CD14-positive monocyte (primary cell): ENCODE measurements at places on chromosomes 6 and 20.

DNA sequence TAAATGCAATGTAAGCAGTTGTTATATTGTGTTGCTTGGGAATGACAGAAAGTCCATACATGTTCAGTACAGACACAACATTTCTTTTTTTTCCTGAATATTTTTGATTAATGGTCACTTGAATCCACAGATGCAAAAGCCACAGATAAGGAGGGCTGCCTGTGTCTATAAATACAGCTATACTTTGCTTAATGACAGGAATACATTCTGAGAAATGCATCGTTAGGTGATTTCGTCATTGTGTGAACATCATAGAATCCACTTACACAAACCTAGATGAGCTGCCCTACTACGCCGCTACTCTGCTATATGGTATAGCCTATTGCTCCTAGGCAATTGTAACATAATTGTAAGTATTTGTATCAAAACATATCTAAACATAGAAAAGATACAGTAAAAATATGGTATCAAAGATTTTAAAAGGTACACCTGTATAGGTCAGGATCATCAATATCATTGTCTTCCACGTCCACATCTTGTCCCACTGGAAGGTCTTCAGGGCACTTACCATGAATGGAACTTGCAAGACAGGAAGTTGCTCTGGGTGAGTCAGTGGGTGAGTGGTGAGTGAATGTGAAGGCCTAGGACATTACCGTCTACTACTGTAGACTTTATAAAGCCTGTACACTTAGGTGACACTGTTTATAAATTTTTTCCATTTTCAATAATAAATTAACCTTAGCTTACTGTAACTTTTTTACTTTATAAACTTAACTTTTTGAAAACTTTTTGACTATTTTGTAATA lies 27.9 kb upstream of the POPDC3 start:
- DNase-seq: no peak

GRCh38 chr6:75748003-75748742 lies 866 bp upstream of the MYO6 start:
- DNase-seq: peak; percentile 44

GRCh38 chr6:114556846-114557488 lies 214.1 kb upstream of the HS3ST5 start:
- no peak for DNase-seq

- DNase-seq: no peak
Measured at GRCh38 chr6:134446218-134446848, 128.4 kb upstream of the SGK1 start.

GRCh38 chr20:62740286-62741141 lies 31.9 kb downstream of the NTSR1 start:
- peak; percentile 92 for DNase-seq

- no peak for DNase-seq
Measured at GRCh38 chr6:152637296-152638047, at the start of gene SYNE1. TSS of gene SYNE1 (minus strand) at chr6:152637362. CDS start at chr6:152628331, 9,031 bp downstream.

DNA sequence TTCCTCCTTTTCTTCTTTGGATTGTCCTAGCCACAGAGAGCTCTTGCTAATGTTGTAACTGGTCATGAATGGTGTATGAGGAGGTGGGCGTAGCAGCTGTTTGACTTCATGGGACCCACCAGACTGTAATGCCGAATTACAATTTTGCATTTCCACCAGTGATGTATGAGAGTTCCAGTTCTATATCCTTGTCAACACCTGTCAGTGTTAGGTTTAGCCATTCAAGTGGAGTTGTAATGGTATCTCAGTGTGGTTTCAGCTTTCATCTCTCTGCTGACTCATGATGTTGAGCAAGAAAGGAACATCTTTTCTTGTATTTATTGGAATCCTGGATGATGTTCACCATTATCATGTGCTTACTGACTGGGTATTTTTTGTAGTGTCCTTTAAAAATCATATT lies 5.1 kb downstream of the IGF2R start:
- peak; percentile 74 for DNase-seq

DNA sequence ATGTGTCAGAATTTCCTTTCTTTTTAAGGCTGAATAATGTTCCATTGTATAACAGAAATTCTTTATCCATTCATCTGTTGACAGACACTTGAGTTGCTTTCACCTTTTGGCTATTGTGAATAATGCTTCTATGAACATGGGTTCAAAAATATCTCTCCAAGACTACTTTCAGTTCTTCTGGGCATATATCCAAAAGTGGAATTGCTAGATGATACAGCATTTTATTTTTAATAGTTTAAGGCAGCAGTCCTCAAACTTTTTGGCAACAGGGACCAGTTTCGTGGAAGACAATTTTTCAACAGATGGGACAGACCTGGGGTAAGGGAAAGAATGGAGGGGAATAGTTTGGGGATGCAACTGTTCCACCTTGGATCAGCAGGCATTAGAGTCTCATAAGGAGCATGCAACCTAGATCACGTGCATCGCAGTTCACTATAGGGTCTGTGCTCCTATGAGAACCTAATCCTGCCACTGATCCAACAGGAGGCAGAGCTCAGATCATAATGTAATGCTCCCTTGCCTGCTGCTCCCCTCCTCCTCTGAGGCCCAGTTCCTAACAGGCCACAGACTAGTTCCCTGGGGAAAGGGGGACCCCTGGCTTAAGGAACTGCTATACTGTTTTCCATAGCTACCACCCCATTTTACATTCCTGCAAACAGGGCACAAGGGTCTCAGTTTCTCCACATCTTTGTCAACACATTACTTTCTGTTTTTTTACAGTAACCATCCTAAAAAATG lies 239.9 kb upstream of the RNF217 start:
- no peak for DNase-seq

DNA sequence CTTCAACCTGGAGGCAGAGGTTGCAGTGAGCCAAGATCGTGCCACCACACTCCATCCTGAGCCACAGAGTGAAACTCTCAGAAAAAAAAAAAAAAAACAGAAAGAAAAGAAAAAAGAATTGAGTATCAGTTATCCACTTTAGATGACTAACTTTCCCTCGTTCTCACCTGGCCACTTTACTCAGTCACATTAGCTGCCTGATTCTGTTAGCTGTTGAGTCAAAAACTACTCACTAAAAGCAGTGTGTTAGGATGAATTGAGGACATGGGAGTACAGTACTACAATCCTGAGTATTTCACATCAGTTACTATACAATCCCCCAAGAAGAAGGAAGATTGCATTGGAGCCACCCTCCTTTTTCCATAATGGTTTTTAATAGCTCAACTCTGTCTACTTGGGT lies 114.6 kb downstream of the ADAT2 start:
- DNase-seq: no peak

GRCh38 chr6:139452148-139452876 lies 77.9 kb upstream of the CITED2 start:
- DNase-seq: no peak

DNA sequence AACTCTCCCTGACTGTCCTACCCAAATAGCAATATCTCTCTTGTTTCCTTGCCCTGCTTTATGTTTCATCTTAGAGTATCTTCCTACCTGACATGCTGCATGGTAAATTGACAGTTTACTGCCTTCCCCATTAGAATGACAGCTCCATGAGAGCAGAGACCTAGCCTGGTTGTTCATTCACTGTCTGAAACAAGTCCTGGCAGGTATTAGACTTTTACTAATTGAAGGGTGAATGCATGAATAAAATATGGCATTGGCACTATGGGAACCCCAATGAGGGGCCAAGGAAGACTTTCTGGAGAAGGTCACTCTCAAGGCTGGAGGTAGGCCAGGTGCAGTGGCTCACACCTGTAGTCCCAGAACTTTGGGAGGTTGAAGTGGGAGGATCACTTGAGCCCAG lies 3.8 kb upstream of the CITED2 start:
- no peak for DNase-seq
